Ovary (tissue), 10 donors: ENCODE measurements at places on chromosomes 6 and 20. TPM values are rescaled to one million over a fixed set of nuclear protein-coding genes. Genes with fewer than 3 reads are reported as not detected.

GRCh38 chr6:6688951-6689350 lies 100.4 kb downstream of the LY86 start:
- DNase-seq = no peak

GRCh38 chr6:100267721-100268123 lies 197.0 kb downstream of the SIM1 start:
- no peak for DNase-seq

DNA sequence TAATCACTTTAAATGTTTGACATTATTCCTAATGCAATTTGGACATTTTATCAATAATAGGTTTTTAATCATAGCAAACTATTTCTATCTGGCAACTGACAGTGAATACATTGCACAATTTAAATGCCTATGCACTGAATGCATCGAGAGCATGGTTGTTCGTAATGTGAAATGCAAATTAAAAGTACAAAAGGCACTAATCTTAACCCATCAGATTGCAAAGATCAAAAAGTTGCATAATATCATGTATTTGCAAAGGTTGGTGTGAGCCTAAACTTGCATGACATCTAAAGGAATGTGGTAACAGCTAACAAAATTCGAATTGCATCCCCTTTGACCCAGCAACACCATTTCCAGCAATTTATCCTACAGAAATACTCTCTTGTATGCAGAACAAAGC lies 469.9 kb upstream of the IRAK1BP1 start:
- no peak for DNase-seq

- DNase-seq = no peak
These were observed 541.7 kb upstream of the FLRT3 start for GRCh38 chr20:14879020-14879697.

LPA gene
- total RNA-seq = 0.43 TPM

WFDC10B gene
- not detected for total RNA-seq

CCN6 gene
- total RNA-seq = not detected
